ENCODE measurements at places on chromosomes 2 and 18. TPM values are rescaled to one million over a fixed set of nuclear protein-coding genes. Genes with fewer than 3 reads are reported as not detected.

- no peak overlapping the region for H3K4me3 ChIP-seq
- DNase-seq = no peak
- H3K36me3 ChIP-seq = no peaks in the 10 kb centered on the region
- H3K27me3 ChIP-seq = no peaks in the 10 kb centered on the region
- H3K4me1 ChIP-seq = peaks cover 14% of the 10 kb centered on the region
- no peak overlapping the region for H3K27ac ChIP-seq
These were observed 20.8 kb upstream of the MYO3B start for GRCh38 chr2:170157025-170157684.

- peak overlapping the region; percentile 70 for H3K4me3 ChIP-seq
- H3K4me1 ChIP-seq = peaks cover 24% of the 10 kb centered on the region
- no peaks in the 10 kb centered on the region for H3K27me3 ChIP-seq
These were observed 1.5 kb upstream of the MTCL1 start for GRCh38 chr18:8703781-8704301.

Gene ALLC
- total RNA-seq = not detected

Gene ECEL1
- not detected for total RNA-seq

DNA sequence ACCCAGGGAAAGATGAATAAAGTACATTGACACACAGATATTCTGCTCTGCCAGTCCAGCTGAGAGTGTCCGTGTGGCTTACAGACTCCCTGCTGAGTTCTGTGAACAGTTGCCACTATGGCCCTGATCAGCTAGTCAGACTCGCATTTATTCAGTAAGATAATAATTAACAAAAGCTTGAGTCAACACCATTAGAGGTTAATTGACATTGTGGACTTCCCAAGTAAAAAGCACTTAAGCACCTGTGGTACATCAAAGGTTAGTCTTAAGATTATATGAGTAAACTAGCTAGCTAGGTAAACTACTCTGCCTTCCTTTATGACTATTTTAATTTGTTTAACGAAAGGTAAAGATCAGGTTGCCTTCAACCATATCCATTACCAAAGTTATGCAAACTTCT lies 33.7 kb downstream of the ANKRD30B start:
- no peak overlapping the region for H3K4me3 ChIP-seq
- no peaks in the 10 kb centered on the region for H3K4me1 ChIP-seq
- H3K27ac ChIP-seq = no peak overlapping the region
- H3K36me3 ChIP-seq = no peaks in the 10 kb centered on the region
- no peaks in the 10 kb centered on the region for H3K27me3 ChIP-seq

Gene CERKL
- not detected for total RNA-seq

GRCh38 chr18:37336568-37337285 lies 228.9 kb downstream of the CELF4 start:
- no peak overlapping the region for H3K27ac ChIP-seq
- H3K4me1 ChIP-seq = no peaks in the 10 kb centered on the region
- no peak overlapping the region for H3K4me3 ChIP-seq
- H3K36me3 ChIP-seq = no peaks in the 10 kb centered on the region

DNA sequence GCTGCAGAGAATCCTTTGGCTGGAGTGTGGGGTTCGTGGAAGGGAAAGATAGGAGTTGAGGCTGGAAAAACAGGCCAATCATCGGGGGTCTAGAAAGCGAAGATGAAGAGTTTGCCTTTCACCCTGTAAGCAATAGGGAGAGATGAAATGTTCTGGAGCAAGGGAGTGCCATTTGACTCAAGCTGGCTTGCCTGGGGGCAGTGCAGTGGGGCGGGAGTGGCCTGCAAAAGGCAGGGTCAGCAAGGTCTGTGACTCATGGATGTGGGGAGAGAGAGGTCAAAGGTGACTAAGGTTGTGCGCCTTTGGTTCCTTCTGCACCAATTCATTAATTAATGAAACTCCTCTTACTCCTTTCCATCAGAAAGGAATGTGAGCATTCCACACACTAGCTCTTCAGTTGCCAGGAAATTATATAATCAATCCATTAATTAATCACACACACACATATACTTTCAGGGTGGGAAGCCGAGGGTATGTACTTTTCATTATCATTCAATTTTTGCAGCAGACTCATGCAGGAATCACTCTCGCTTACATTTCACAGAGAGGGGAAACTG lies 227.6 kb downstream of the MYCN start:
- no peaks in the 10 kb centered on the region for H3K36me3 ChIP-seq
- no peaks in the 10 kb centered on the region for H3K4me1 ChIP-seq
- H3K4me3 ChIP-seq = no peak overlapping the region
- no peak for DNase-seq
- H3K27me3 ChIP-seq = no peaks in the 10 kb centered on the region
- H3K27ac ChIP-seq = no peak overlapping the region

Gene SIX2
- total RNA-seq = 2.3 TPM

DNA sequence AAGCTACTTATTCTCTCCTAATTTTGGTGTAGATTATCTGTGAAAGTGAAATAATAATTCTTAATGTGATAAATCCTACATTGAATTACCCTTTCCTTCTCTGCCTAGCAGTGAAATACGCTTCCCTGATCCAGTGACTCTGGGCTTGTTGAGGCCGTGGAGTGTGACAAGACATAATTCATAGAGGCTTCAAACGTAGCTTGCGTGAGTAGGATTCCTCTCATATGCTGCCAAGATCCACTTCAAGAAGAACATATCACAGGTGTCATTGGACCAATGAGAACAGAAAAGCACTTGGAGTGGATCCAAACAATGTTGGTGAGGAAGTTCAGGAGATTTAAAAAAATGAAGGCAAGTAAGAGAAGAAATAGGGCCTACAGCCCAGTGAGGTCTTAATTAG lies 221.3 kb upstream of the TMEFF2 start:
- no peaks in the 10 kb centered on the region for H3K36me3 ChIP-seq
- no peak for DNase-seq
- H3K4me1 ChIP-seq = no peaks in the 10 kb centered on the region

- no peak for DNase-seq
- no peaks in the 10 kb centered on the region for H3K4me1 ChIP-seq
- H3K36me3 ChIP-seq = no peaks in the 10 kb centered on the region
- no peaks in the 10 kb centered on the region for H3K27me3 ChIP-seq
- no peak overlapping the region for H3K4me3 ChIP-seq
- no peak overlapping the region for H3K27ac ChIP-seq
These were observed 63.4 kb upstream of the ADAM23 start for GRCh38 chr2:206379886-206380285.

Gene DSC2
- total RNA-seq = 19.5 TPM

GRCh38 chr2:96727431-96727830 lies 12.4 kb downstream of the LMAN2L start:
- no peak overlapping the region for H3K27ac ChIP-seq
- H3K27me3 ChIP-seq = no peaks in the 10 kb centered on the region
- peaks cover 58% of the 10 kb centered on the region for H3K36me3 ChIP-seq
- H3K4me3 ChIP-seq = no peak overlapping the region
- H3K4me1 ChIP-seq = no peaks in the 10 kb centered on the region
- DNase-seq = no peak

DNA sequence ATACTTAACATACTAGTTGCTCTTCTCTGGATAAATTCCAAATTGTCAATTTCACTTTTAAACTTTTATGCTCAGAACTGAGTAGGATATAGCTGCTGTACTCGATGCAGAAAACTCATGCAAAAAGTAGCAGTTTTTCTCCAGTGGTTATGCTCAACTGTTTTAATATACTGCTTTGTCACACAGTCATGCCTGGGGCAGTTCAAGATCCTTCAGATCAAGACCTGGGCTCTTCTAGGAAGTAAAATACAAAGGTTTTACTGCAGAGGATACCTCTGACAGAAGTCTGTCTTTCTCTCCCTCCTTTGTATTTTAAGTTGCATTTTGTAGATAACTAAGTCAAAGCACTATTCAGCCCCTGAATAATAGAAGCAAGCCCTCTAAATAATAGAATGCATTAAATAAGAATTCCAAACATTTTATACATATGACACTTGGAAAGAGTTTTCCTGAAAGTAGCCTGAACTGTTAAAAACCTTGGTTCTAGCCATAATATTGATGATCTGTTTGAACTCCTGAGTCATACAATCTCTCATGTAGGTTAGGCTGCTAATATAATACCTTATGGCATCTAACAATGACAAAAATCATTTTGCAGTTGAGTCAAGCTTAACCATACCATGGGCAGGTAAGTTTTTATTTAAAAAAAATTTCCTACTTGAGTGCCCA lies 183.3 kb upstream of the TRIB2 start:
- H3K27ac ChIP-seq = no peak overlapping the region
- H3K27me3 ChIP-seq = no peaks in the 10 kb centered on the region
- no peak overlapping the region for H3K4me3 ChIP-seq
- H3K36me3 ChIP-seq = no peaks in the 10 kb centered on the region
- DNase-seq = no peak

DNA sequence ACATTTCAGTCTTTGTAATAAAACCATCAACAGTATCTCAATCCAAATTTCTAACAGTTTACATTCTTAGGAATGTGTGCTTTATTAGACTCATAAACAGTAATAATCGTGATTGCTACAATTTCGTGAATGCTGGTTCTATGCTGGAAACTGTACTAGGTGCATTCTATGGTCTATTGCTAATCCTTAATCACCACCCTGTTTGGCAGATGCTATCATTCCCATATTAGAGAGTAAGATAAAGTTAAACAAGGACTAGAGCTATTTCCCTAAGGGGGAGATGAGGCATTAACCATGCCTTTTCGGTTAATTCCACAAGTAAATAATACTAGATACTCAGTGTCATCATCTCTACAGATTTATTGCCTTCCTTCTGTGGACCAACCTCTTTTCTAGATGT lies 244.0 kb downstream of the PAX3 start:
- H3K4me3 ChIP-seq = no peak overlapping the region
- no peaks in the 10 kb centered on the region for H3K36me3 ChIP-seq
- H3K4me1 ChIP-seq = no peaks in the 10 kb centered on the region
- H3K27ac ChIP-seq = no peak overlapping the region

DNA sequence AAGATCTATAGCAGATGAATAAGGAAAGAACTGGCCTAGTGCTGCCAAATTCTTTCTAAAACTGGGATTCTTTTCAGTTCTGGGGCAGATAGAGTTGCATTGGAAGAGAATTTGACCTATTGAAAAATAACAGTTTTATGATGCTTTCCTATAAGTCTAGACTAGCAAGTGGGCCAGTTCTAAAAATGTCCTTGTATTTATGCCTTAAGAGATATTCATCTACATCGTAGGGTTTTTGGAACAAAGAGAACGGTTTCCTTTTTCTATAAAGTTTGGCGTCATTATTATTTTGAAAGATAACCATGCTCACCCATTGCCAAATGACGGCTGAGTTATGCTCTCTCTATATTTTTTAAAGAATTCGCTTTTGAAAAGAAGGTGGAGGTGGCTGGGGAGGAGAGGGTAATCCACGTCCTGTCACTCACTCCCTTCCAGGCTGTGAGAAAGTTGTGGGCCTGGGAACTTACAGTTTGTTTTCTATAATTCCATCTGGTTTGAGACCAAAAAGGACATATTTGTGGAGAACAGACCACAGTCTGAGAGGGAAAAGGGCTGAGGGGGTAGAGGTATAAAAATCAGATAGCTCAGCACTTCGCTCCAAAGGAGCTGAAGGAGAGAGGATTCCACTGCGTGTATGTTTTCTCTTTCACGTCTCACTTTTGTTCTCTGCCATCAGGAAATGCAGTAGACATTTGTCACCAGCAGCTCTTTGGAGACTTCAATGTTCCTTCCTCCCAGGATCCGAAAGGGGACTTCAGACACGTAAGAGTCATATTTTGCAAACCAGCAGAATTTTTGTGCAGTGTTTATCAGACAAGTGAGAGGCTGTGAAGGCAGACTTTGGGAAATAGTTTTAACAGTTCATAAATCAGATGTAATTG lies 281.9 kb upstream of the FN1 start:
- H3K4me1 ChIP-seq = peaks cover 27% of the 10 kb centered on the region
- DNase-seq = no peak
- peak overlapping the region; percentile 64 for H3K27ac ChIP-seq
- H3K27me3 ChIP-seq = no peaks in the 10 kb centered on the region

Gene ATP6V1B1
- not detected for total RNA-seq

Gene MC4R
- not detected for total RNA-seq

DNA sequence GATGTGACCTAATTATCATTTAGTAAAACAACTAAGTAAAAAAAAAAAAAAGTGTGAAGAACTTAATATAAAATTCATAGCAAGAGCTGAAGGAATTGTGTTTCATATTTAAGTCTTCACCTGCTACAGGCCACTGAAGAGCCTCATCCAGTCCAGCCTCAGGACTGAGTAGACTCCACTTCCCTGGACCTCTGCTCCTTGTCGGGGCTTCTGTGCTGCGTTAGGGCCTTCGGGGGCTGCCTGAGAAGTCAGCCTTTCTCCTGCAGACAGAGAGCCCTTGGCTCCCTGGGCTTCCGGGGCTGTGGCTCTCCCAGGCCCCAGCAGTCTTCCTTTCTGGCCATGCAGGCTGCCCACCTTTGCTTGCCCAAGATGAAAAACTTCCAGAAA lies 95.5 kb downstream of the MTCL1 start:
- H3K27me3 ChIP-seq = no peaks in the 10 kb centered on the region
- H3K4me1 ChIP-seq = no peaks in the 10 kb centered on the region
- no peak for DNase-seq

DNA sequence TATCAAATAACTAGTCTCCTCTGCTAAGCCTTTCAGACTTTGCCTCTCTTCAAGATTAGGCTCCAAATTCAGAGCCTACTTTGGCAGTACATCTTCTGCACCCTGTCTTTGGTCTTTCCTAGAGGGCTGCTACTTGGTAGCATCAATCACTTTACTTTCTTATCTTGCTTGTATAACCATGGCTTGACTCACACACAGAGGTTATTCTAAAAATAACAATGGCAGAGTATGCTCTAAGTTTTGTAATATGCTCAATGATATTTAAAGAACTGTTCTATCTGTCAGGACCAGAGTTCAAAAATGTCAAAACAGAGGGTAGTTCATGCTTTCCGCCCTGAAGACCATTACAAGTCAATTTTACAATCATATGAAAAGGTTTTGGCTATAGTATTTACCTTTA lies 27.7 kb downstream of the THOC1 start:
- H3K4me1 ChIP-seq = no peaks in the 10 kb centered on the region
- H3K4me3 ChIP-seq = no peak overlapping the region
- H3K36me3 ChIP-seq = peaks cover 8% of the 10 kb centered on the region
- peak overlapping the region; percentile 67 for H3K27ac ChIP-seq
- no peak for DNase-seq
- H3K27me3 ChIP-seq = no peaks in the 10 kb centered on the region

GRCh38 chr2:96903318-96903717 lies 33.4 kb upstream of the SEMA4C start:
- H3K27me3 ChIP-seq = no peaks in the 10 kb centered on the region
- H3K4me3 ChIP-seq = no peak overlapping the region
- H3K4me1 ChIP-seq = peaks cover 24% of the 10 kb centered on the region
- H3K36me3 ChIP-seq = no peaks in the 10 kb centered on the region
- no peak overlapping the region for H3K27ac ChIP-seq

DNA sequence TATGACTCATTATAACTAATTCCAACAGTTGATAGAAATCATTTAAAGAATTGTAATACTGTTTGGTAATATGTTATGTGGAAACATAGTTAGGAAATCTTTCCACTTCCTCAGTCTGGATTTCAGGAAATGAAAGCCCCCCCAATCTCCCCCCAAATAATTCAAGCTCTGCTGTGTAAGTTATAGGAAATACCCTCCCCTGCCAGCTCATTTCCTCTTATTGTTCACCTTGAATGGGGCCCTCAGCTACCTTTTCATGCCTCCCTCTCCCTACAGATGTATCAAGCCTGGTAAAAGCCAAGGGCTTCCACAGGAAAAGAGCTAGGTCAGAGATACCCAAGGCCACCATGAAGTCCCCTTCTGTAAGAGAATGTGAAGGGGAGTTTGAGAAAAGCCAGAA lies 155.5 kb downstream of the CNTNAP5 start:
- DNase-seq = no peak
- no peaks in the 10 kb centered on the region for H3K27me3 ChIP-seq
- no peaks in the 10 kb centered on the region for H3K4me1 ChIP-seq
- H3K27ac ChIP-seq = no peak overlapping the region
